Activated CD4-positive, alpha-beta T cell treated with anti-CD3 and anti-CD28 coated beads for 1 hour (primary cell): ENCODE measurements at places on chromosomes 12 and 14.

DNA sequence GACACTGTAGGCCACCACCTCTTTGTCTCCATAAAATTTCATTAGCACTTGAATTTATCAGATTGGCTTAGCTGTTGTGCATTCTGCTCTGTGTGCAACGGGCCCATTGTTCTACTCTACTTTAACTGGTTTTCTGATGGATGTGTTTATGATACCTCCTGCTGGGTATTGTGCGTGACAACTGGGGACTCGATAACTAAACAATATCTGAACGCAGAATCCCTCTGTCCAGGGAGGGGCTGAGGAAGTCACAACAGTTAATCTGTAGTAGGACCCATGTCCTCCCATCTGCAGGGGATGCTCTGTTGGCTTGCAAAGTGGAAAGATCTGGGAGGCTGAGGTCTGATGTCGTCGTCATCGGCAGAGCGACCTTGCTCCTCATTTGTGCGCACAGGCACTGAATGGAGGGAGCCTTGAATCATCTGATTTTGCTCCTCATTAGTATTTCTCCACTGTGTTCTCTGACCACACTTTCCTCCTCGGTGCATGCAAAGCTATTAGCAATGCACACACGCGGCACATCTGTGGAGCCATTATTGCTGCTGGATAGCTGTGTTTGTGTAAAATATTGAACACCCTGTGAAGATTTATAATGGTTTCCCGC is 422.5 kb downstream of the NRXN3 start:
- DNase-seq = no peak

DNA sequence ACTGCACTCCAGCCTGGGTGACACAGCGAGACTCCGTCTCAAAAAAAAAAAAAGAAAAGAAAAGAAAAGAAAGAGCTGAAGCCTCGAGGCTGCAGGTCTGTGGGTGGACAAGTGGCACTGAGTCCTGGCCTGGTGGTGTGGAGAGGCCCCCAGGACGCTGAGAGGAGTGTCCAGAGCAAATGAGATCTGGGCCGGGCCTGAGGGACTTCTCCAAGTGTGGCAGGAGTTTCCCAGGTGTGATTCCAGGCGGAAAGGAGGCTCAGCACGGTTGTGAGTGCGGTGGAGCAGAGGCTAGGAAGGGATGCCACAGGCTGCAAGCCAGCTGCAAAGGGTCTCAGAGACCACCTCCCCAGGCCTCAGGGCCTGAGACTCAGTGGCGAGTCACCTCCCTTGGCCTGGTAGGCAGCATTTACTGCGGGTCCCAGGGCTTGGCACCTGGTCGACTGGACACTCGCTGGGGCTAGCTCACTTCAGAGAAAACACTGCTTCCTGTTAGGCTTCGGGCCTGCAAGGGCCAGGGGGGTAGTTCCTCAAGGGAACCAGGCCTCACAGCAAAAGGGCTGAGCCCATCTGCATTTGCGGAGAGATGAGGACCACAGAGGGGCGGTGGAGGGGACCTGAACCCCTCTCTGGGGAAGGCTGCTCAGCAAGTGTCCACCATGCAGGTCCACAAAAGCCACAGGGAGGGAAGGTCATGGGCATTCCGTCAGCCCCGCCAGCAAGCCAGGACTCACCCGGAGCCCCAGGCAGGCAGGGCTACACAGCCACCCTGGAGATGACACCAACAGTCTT is 11.7 kb downstream of the TTC7B start:
- no peak for DNase-seq

DNA sequence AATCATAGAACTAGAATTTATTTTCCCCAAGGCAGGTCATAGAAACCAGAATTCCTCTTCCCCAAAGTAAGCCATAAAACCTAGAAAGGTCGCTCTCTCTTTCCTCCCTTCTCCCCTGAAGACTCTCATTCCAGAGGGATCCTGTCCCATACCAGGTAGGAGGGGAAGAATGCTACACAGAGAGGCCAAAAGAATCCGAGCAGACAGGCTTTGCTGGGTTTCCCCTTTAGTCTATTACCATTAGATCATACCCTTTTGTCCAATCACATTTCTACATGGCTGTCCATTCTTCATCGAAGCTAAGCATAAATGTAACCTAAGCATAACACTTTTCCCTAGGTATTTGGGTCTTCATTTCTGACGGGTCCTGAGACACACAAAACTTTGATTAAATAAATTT is 204.5 kb downstream of the SPTSSA start:
- DNase-seq = no peak

- no peak for DNase-seq
Measured at GRCh38 chr14:22200977-22201605, 387.9 kb downstream of the DAD1 start.

GRCh38 chr14:36767603-36768281 is 106.1 kb downstream of the PAX9 start:
- no peak for DNase-seq

DNA sequence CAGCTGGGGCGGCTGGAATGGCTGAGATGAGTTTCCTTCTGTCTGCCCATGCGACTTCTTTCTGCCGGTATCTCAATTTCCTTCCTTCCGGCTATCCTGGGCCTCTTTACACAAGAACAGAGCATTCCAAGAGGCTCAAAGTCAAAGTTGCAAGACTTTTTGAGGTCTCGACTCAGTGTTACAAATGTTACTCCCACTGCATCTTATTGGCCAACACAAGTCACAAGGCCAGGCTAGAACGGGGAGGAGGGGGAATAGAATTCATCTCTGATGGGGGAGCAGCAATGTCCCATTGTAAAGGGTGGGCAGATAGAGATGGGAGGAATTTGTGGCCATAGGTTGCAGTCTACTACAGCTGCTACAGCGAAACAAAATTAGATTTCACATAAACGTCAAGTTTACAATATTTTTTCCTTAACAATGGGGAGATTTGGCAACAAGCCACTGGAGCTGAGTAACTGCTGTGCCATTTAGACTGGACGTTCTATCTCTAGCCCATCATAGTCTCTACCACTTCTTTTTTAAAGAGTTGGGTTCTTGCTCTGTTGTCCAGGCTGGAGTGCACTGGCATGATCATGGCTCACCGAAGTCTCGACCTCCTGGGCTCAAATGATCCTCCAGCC is 9.5 kb upstream of the NYNRIN start:
- no peak for DNase-seq

DNA sequence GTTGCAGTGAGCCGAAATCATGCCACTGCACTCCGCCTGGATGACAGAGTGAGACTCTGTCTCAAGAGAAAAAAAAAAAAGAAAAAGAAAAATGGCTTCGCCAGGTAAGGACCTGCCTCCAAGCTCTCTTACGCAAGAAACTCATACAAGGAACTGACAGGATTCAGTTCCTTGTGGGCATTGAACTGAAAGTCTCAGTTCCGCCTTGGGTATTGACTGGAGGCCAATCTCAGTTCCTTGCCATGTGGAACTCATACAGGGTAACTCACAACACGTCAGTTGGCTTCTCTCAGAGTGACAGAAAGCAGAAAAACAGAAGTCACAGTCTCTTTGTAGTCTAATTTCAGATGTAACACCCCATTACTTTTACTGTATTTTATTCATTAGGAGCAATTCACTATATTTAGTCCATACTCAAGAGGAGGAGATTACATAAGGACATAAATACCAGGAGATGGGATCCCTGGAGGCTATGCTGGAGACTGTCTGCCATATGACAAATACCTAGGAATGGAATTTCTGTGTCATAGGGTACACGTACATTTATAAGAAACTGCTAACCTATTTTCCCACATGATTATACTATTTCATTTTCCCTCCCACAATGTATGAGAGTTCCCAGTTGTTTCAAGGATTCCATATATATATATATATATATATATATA is 11.4 kb upstream of the NOPCHAP1 start:
- no peak for DNase-seq

GRCh38 chr12:27505761-27506160 is 18.2 kb upstream of the PPFIBP1 start:
- DNase-seq = no peak

DNA sequence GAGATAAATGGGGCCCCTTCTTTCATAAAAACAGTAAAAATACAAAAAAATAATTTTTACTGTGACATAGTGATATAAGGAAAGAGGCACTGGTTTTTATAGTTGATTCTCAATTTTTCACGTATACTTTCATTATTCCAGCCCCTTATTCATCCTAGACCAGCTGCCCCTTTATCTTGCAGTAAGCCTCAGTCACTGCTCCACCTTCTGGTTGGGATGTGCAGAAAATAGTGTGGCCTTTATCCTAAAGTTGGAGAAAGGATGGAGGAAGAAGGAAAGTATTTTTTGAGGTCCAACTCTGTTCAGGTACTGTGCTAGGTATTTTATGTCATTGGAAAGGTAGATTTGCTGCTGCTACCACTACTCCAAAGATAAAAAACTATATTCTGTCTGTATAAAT is 172.7 kb downstream of the ANO6 start:
- no peak for DNase-seq

DNA sequence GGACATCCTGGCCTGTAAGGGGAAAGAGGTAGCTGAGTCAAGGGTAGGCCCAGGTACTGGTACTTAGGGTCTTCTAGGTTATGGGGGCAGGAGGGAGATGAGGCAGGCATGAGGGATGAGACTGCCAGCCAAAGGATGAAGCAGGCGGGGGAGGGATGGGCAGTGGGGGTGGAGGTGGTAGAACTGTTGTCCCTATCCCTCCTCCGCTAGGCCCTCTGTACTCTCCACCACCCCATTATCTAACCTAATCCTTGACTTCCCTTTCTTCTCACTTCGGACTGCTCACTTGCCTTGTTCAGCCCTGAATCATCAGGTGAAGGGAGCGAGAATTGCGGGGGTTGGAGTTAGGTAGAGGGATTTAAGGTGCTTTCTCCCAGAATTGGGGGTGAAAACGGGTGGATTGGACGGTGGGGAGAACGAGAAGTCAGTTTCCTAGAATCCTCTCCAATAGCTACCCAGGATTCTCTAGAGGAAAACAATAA is 562 bp downstream of the PAN2 start:
- peak; percentile 12 for DNase-seq

DNA sequence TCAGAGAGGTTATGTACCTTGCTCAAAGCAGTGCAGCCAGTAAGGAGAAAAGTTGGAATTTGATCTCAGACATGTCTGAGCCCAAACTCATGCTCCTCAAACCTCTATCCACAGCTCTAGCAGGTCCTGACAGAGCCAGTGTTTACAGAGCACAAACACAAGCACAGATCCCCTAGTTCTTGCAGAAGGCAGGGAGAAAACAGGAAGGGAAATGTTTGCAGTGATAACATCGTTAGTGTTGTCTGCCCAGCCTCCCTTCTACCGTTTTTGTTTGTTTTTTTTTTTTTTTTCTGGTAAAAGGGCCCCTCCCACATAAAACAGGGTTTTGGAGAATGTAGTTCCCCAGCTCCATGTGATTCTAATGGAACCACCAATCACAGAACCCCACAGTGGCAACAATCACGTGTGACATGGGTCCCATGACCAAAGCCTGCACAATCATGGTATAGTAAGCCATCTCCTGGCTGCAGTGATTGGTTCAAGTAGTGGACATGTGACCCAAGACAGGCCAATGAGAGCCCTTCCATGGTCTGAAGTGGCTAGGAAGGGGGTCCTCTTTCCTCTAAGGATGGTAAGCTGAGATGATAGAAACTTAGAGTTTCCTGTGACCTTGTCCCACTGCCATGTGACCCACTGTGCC is 513.4 kb downstream of the MED13L start:
- DNase-seq = no peak

DNA sequence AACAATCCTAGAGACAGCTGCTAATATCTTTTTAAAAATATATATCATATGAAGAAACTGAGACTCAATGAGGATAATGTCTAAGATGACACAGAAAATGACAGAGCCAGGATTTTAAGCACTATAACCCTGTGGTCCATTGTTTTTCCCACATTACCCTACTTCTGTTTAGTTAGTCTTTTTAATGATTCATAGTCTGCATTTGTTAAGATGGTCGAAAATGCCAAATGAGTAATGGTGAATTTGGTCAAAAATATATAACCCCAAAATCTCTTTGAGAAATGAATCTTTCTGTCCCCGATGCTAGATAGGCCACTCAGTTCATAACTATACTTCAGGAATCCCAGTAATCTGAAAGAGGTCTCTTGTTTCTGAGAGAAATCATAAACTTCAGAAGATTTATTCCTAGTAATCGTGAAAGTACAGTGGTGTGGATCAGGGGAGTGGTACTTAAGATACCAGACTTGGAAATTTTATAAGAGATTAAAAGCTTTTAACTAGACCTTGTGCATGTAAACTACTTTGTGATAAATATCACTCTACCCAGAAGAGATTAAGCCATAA is 10.8 kb downstream of the RTRAF start:
- no peak for DNase-seq

DNA sequence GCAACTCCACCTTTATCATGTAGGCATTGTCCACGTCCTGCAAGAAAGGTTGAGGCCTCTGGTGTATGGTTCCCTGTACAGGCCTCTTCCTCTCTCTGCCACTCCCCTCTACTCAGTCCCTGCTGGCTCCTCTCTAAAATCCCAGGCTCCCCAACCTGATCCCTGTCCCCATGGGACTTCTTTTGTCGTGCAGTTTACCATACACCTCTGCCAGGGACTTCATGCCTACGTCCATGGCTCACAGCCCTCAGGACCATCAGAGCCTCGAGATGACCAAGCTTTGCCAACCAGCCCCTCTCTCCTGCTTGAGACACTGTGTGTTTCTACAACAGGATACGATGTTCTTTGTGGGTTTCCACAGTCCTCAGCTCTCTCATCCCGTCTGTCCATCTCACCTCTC is 2.9 kb downstream of the KRT2 start:
- DNase-seq = no peak

GRCh38 chr12:43066471-43066870 is 476.9 kb upstream of the PRICKLE1 start:
- DNase-seq = no peak

GRCh38 chr12:115343601-115344000 is 659.6 kb upstream of the TBX3 start:
- DNase-seq = no peak
